KG1 (cell line): ENCODE measurements at places on chromosomes 5 and 9.

DNA sequence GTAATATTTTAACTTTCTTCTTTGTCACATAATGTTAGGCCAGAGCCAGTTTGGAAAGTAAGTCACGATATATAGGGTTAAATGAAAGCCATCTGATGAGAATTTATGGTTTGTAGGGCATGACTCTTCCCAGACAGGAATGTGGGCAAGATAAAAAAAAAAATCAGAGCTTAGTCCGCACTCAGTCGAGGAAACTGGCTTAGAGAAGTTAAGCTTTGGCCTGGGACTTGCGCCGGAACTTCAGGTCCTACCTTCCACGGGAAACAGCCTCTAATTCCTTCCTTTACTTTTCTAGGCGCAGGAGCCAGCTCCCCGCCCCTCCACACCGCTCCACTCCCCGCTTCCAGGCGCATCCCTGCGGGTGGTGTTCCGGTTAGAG is 475 bp downstream of the DDX31 start:
- DNase-seq, result no peak

GRCh38 chr5:54738118-54738972 is 220.8 kb downstream of the SNX18 start:
- no peak for DNase-seq

DNA sequence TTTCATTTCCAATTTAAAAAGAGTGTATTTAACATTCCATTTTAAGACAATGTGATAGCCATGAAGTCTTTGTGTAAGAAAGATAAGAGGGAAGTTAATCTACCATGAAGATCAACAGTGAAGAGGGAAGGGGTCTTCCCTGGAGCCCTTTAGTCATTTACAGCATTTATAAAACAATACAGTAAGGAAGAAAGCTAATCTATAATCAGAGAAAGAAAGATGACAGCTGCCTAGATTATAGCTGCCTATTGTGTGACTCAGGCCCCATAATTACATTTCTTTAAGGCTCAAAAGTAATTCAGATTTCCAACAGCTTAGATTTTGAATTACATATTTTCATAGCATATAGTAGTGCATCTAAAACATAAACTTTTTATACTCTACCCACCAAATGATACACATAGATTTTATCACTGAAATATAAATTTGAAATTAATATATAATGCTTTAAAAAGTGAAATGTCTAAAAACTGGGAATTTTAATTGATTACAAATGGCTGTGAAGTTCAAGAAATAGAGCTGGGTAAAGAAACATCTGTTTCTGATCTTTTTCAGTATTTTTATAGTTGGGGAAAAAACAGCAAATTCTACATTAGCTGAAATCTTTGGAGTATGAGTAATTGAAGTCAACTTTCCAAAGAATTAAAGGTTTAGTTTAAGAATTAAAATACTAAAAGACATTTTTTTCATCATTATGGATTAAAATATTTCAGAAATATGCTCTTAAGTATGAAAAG is 89.6 kb downstream of the RIC1 start:
- no peak for DNase-seq

DNA sequence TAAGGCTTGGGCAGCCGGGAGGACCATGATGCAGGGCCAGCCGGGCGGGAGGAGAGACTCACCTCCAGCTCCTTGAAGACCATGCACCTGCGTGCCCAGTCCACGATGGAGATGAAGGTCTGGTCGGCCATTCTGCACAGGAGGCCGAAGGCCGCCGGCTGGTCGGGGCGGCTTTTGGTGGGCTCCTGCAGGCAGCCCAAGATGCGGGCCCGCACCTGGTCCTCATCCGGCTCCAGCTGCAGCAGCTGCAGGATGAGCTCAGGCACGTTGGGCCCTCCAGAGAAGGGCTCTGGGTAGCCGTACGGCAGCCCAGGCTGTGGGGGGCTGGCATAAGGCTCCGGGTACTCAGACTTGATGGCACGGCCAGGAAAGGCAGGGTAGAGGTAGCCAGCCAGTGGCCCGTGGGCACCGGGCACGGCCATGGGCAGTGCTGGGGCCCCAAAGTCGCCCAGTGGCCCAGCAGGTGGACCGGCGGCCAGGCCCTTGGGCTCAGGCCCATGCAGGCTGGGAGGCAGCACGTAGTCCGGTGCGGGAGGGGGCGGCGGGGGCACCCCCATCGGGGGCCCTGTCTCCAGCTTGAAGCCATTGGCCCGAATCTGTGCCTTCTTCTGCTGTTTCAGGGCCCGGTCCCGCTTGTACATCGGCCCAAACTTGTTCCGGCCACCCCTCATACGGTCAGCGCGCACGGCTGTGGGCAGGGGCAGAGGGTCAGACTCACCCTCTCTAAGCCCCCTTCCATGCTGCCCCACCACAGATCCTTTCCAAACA is 7.0 kb downstream of the NR5A1 start:
- no peak for DNase-seq

- no peak for DNase-seq
These were observed 102.0 kb downstream of the STK32A start for GRCh38 chr5:147336876-147337275.

GRCh38 chr9:1528456-1528855 is 478.3 kb downstream of the DMRT2 start:
- DNase-seq, result no peak

DNA sequence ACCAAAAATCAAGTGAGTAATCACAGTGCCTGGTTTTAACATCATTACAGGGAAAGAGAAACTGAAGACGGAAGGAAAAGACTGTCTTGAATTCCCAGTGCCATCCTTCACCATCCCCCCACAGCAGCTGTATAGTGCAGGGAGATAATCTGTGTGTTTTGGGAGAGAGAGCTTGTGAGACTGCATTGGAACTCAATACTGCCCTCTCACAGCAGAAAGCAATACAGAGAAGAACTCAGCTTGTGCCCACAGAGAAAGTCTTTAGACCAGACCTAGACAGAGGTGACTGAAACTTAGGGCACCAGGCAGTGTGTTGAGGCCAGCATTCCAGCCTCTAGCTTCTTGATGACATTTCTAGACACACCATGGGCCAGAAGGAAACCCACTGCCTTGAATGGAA is 754.7 kb upstream of the CDH6 start:
- DNase-seq, result no peak

- no peak for DNase-seq
These were observed 111.9 kb downstream of the FEM1C start for GRCh38 chr5:115432691-115433090.

- no peak for DNase-seq
These were observed 12.4 kb downstream of the ITGA2 start for GRCh38 chr5:53001541-53001940.

DNA sequence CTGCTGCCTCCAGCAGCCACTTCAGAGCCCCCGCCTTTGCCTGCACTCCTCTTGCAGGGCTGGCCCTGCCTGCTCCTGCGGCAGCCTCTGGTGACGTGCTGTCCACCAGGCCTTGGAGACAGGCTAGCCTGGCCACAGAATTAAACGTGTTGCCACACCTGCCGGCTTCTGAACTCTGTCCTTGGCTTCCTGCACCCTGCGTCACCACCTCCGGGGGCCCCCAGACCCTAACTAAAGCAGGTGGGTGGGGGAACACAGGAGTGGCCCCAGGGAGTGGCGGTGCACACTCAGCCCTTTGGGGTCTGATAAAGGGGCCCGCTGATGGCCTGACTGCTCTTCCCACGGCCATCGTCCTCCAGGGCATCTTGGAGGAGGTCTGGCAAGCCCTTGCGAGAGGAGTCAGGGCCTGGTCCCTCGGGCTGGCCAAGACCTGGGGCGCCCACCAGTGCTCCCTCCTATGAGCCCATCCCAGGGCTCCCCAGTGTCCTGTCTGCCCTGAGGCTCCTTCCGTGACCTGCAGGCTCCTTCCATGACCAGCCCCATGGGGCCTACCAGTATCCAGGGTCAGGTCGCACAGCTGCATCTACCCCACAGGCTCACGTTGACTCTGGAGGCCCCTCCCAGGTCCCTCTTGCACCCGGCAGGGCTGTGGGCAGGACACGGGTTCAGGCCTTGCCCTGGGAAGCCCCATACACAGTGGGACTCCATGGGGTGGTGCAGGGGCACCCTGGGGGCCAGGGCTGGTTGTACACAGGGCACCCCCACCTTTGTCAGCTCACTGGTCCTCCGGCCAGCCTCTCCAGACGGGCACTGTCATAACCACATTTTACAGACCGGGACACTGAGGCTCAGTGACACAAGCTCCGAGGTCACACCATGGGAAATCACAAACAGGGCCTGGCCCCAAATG is 1.0 kb upstream of the MAMDC4 start:
- DNase-seq, result no peak

- no peak for DNase-seq
These were observed 2.3 kb downstream of the F2RL1 start for GRCh38 chr5:76821136-76821535.

DNA sequence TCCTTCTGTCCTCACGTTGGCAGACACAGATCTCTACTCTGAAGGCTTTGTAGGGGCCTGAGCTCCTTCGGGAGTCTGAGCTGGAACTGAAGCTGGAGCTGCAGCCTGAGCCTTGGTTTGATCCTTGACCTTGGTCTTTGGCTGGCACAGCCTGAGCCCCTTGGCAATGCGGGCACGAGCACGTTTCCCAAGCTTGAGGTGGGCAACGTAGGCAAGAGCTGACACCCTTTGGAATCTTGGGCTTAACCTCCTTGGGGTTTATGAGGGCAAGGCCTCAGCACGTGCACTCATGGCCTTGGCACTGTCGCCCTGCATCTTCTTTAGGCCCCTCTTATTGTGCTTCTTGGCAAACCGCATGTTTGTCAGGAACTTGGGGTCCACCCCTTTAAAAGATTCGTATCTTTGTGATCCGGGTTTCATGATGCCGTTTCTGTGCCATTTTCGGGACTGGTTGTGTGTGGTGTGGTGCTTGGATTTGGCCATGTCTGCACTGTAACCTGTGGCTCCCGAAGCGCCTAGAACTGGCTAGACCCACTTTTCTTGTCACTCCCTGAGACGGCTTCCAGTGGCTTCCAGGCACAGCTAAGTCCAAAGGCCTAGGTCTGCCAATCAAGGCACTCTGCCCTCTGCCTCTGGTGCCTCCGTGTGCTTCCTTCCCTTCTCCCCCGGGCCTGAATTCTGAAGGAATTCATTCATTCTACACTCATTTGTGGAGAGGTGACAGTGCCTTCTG is 1.4 kb downstream of the SUSD1 start:
- DNase-seq, result no peak

- no peak for DNase-seq
These were observed 147.0 kb upstream of the RASA1 start for GRCh38 chr5:87120518-87121303.

DNA sequence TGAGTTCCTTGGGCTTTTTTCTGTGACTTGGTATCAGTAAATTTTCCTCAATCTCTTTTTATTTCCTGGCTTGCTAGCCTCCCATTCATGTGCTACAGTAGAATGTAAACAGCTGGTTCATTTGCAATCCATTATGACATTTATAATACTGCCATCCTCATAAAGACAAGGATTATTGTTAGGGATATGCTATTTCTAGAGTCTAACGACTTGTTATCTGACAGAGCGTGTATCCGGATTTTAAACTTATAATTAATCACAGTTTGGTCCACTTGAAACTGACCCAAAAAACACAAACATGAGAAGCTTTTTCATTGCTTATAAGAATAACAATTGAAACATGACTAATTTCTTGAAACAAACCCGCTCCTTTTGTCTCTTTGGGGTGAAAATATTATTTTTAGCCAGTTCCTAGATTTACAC is 585.8 kb downstream of the TLE4 start:
- no peak for DNase-seq

- DNase-seq, result no peak
These were observed 12.8 kb downstream of the DMXL1 start for GRCh38 chr5:119083679-119084078.

DNA sequence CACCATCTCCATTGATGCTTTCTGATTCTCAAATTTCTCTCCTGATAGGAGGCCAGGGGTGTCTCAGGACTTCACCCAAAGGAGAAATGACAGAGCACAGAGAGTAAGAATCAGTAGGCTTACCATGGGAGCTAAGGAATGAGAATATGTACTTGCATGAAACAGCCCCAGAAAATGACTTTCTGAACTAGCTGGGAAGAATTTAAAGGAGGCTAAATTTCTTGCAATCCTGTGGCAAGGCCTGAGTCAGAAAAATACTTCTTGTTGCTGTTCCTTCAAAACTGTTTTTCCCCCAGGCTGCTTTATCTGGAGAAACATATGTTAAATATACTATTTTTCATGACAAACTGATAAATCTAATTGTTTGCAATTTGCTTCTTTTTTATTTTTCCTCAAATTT is 53.4 kb upstream of the FBXL7 start:
- no peak for DNase-seq

GRCh38 chr9:68970151-68970550 is 43.8 kb downstream of the PRKACG start:
- DNase-seq, result no peak

DNA sequence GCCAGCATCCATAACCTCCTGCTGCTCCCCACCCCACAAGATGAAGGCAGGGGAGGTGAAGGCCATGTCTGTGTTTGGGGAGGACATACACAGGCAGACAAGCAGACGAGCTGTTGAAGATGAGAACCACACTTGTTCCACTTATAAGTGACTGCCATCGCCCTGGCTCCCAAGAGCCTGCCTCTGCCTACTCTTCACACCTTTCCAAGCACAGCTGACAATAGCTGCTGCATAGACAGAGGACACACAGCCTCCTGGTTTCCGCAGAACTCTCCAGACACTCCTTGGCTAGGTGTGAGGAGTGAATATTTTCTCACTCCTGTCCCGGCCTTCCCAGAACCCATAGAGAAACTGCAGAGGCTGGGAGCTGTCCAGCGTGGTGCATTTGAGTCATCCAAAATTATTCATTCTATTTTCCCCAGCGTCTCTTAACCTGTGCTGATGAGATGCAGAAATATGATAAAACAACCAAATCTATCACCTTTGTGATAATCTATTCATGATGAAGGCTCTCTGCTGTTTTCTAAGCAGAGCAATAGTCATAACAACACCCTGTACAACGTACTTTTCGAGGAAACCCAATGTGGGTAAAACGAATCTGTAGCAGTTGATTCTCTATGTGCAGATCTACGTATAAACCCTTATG is 24.7 kb downstream of the KLF9 start:
- no peak for DNase-seq

- no peak for DNase-seq
These were observed 181.3 kb downstream of the CAVIN4 start for GRCh38 chr9:100759215-100759614.

DNA sequence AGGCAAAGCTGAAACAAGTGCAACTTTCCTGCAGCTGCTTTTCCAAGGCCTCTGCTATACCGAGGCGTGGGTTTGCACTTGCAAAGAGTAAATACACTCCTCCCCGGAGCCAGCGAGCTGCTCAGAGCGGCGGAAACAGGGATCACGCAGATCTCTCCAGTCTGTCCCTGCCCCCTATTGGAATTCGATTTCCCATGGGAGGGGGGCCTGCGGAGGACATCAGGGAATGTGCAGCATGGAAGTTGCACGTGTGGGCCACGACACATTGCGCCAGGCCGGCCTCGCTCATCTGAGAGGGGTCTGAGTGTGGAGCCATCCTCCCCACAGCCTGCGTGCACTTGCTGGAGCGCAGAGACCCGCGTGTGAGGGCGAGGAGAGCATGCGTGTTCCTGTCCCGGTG is 104.3 kb upstream of the PHYKPL start:
- DNase-seq, result no peak

GRCh38 chr5:78735834-78736463 is 87.4 kb upstream of the LHFPL2 start:
- no peak for DNase-seq

DNA sequence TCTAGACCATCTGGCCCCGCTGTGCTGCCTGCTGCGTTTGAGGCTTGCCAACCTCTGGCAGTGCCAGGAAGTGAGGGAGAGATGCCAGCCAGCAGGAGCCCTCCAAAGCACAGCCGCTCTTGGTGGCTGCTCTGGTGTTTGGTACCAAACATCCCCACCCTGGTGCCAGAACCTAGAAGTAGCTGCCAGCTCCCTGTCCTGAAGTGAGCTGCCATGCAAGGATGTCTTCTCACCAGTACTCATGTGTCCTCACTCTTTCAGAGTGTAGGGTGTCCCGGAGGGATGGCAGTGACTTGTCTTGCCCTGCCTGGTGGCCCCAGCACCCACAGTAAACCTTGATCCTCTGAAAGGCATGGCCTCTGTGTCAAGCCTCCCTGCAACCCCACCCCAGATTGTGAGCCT is 43.4 kb downstream of the AMBP start:
- DNase-seq, result no peak
